ENCODE measurements at places on chromosomes 6 and 20.

DNA sequence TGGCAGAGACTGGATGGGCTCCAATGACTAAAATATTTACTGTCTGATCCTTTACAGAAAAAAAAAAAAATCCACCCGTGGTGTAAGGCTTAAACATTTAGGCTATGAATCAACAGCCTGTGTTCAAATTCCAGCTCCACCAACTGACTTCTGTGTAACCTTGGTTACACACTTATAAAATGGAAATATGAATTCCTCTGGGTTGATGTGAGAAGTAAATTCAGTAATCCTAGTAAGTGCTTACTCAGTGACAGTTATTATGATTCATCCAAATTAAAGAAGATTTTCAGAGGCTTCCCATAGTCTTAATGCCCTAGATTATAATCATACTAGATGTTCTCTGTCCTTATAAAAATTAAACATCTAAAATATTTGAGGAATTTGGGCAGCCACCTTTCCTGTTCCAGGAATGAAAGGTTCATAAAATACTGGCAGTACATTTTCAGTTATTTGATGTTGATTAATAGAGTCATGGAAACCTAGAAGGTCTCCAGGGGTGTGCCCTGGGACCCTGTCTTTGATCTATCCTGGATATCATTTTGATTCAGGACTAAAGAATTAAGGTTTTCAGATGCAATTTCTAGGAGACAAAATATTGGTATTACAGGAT is 180.3 kb upstream of the ZNF217 start:
- no peak for DNase-seq

DNA sequence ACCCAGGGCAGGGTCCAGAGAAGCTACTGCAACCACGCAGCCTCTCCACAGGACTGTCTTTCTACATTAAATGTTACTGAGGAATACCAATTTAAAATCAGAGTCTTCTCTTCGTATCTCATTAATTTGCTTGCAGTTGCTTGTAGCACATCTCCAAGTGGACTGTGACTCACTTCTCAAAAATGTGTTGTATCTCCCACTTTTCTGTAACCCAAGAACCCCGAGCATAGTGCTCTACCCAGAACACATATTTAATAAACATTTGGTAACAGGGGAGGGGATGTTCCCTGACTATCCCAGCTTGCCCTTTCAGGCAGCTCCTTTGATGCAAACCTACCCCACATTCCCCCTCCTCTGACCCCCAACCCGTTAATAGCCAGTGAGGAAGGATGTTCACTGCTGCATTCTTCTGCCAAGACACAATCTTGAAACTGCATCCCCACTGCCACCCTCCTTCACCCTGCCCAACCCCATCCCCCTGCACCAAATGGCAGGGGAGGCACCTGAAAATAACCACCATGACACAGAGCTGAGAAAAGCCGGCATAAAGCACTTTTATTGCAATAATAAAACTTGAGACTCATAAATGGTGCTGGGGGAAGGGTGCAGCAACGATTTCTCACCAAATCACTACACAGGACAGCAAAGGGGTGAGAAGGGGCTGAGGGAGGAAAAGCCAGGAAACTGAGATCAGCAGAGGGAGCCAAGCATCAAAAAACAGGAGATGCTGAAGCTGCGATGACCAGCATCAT is 24.2 kb downstream of the FKBP1A start:
- no peak for DNase-seq

GRCh38 chr6:161396539-161396938 is 122.7 kb upstream of the AGPAT4 start:
- DNase-seq, result no peak

GRCh38 chr6:170208182-170208601 is 82.7 kb downstream of the DLL1 start:
- no peak for DNase-seq

GRCh38 chr6:81612136-81612535 is 140.3 kb downstream of the TENT5A start:
- no peak for DNase-seq

GRCh38 chr6:90100059-90100665 is 196.5 kb downstream of the BACH2 start:
- DNase-seq, result no peak

DNA sequence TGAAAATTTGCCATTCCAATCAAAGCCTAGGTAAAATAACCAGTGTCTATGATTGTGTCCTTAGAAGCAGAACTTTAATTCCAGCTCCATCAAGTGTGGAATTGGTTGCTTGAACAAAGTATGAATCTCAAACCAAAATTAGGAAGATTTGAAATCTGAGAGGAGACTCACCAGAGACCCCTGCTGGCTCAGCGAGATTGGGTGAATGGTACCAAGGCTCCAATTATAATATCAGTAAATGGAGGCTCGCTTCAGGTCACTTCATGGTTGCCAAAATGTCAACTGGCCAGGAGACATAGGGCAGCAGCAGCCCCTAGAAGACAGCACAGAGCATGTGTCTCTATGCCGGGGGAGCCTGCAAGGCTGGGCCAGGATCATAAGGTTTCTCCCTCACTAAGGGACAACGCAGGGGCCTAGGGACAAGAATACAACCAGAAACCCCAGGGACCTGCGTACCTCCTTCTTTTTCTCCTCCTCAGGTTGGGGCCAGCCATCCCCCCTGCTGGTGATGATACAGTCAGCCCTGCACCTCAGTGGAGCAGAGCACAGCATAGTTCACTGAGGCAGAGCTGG is 14.0 kb downstream of the RBL1 start:
- DNase-seq, result no peak

DNA sequence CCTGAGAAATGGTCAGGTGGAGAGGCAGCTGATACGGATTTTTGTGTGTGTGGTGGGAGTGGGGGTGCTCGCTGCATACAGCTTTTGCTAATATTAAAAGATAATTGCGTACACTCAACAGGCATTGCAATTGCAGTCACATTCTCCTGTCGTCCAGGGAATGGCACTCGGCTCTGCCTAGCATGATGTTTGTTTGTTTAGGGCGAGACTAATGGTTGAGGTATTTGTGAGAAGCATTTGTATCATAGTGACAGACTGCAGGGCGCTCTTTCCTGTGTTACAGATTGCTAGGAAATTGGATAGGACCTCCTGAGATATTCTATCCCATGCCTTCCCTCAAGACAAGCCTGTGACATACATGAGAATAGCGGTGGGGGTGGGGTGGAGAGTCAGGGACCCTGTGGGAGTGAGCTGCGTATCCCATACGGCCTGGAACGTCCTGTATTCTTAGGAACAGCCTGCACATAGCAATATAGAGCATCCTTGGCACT is 207.4 kb downstream of the SOX4 start:
- DNase-seq, result no peak

- no peak for DNase-seq
Observed at GRCh38 chr6:136763716-136764516, 28.4 kb downstream of the MAP3K5 start.

DNA sequence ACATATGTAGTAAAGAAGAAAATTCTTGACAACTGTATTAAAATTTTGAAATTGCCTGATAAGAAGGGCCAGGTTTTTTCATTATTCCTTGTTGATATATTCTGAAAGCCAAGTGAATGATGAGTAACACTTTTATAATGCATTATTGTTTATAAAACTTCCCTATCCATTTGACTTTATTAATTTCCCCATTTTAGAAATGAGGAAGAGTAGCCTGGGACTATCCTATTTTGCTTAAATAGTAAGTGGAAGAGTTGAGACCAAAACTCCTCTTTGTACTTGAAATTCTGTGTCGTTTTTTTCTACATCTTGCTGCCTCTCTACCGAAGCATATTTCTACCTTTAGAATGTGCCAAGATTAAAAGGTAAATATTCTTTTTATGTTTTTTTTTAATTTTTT is 39.7 kb downstream of the TRMT11 start:
- DNase-seq, result no peak

GRCh38 chr6:163771180-163771579 is 356.7 kb downstream of the QKI start:
- no peak for DNase-seq

DNA sequence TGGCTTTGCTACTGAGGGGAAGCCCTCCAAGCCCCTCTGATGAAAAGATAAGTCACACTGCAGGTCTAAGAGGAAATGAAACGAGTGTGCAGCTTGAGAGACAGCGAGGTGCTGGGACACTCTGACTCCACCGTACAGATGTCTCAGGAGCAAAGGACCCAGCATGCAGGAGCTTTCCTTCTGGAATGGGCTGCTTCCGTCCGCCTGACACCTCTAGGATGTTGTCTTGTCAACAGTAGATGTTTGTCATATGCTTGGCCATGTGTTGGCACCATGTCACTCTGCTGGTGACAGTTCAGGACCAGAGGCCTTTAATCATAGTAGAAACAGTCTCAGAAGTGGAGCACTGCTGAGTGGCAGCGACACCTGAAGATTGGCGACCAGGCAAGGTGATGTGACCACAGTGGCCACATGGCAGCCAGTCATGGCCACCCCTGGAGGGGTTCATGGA is 46.7 kb downstream of the SLC24A3 start:
- no peak for DNase-seq

GRCh38 chr20:23059846-23060245 is 10.4 kb upstream of the THBD start:
- DNase-seq, result no peak

DNA sequence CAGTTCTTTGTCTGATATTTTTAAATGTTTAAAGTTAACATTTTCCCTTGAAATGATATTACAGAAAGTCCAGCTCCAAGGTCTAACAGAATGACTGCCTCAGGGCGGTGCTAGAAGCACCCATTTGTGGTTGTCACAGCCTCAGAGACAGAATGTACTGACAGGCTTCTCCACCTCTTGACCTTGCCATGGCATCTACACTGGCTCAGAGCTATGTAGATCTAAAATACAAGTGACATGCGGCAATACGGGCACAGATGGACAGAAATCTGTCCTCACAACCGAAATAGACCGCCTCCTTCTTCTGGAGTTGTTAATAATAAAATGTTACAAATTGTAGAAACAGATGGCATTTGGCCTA is 167.2 kb upstream of the THEMIS start:
- DNase-seq, result no peak

DNA sequence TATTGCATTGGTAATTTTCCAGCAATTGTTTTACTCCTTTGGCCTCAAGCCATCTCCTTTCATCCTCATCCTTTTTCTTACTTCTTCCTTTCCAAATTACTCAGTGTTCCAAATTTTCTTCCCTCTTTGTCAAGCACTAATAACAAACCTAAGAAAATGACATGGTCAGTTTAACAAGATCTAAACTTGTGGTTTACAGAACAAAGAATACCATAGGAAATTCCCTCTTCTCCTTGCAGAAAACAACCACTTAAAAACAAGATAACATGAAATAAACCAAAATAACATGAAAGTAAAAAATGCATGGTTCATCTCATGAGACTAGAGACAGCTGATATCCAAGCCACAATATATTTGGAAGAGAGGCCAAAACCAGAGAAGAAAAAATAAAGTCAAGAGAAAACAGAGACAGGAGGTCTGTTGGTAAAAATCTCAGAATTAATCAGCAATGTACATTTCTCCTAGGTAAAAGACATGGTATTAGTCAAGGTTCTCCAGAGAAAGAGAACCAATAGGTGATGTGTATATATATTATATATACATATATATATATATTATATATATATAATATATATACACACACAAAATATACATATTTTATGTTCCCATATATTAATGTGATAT is 51.0 kb upstream of the SENP6 start:
- peak; percentile 18 for DNase-seq

DNA sequence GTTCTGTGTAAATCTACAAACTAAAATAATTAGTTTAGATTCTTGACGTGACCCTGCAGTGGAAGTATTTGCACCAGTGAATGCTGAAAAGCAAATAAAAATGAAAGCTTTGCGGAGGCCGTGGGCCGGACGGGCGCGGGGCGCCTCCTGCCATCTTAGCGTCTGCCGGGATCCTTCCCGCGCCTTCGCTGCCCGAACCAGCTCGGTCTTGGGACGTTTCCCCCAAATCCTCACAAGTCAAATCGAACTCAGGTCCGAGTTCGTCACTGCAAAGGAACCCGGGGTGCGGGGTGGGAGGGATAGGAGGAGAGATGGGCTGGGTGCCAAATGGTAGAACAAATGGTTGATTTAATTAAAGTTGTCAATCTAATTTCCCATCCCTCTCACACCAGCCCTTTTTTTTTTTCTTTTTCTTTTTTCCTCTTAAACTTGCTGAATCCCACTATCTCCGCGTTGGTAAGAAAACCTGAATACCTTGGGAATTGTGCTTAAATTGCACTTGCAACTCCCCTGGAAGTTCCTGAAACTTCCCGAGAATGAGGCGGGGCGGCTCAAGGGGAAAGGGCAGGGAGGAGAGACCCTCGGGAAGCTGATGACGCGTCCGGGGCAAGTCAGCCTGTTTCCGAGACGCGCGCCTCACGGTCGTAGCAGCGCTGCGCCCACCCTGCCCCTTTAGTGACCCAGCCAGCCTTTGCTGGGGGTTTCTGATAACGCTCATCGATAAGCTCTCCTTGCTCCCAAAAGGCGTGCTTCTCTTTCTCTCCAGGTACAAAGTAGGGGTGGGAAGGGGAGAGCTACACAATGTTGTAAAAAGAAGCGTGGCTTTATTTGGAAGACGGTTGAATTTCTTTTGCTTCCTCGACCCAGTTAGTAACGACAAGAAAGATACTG is 1.8 kb downstream of the GJA1 start:
- DNase-seq, result no peak

- DNase-seq, result no peak
Observed at GRCh38 chr6:137820425-137820824, 46.6 kb upstream of the TNFAIP3 start.

GRCh38 chr20:32702706-32703425 is 29.1 kb upstream of the C20orf203 start:
- DNase-seq, result no peak

GRCh38 chr6:48512390-48512789 is 401.4 kb upstream of the PTCHD4 start:
- DNase-seq, result no peak

DNA sequence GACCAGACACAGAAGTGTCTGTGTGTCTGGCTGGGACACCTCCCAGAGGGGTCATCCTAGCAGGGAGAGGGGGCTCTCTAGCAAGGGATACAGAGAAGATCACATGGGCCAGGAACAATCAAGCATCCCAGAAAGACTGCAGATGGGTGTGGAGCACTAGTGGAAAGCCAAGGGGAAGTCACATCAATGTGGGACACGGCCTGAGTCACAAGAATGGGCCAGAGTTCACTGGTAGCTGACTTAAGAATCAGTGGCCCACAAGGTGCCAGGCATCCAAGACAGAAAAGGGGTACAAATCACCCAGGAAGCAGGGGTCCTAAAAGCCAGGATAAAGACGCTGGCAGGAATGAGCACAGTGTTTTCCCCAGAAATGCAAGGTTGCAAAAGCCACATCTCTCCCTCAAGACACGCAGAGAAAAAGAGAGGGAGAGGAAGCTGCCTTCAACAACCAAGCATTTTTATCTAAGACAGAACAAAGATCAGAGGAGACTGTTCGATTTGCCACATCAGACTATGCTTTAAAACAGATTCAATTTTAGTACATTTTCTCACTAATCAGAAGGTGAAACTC is 113.6 kb upstream of the DST start:
- no peak for DNase-seq
